ENCODE measurements at places on chromosomes 4 and X. TPM values are rescaled to one million over a fixed set of nuclear protein-coding genes. Genes with fewer than 3 reads are reported as not detected.

GRCh38 chr4:187484186-187484585 lies 511.4 kb upstream of the ZFP42 start:
- no peaks in the 10 kb centered on the region for H3K36me3 ChIP-seq
- no peaks in the 10 kb centered on the region for H3K27me3 ChIP-seq
- H3K27ac ChIP-seq, result no peak overlapping the region
- no peaks in the 10 kb centered on the region for H3K4me1 ChIP-seq
- DNase-seq, result no peak

CABS1 gene
- total RNA-seq, result not detected

DNA sequence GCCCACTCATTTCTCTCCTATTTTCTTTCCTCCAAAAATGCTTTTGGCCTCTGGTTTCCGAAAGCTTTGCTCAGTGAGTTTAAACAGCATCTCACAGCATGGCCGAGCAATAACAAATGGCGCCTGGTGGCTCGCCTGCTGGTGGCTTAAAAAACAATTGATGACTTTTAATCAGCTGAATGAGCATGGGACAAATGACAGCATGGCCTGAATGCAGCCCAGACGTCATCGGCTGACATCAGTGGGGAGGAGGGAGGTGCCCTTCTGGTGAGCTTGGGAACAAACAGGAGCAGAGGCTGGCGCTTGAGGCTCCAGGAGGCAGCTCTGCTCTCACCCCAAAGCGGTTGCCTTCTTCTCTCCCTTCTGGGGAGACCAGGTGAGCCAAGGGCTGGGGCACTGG lies 286.4 kb downstream of the BCOR start:
- H3K4me3 ChIP-seq, result no peak overlapping the region
- no peaks in the 10 kb centered on the region for H3K36me3 ChIP-seq
- peak; percentile 15 for DNase-seq
- no peak overlapping the region for H3K27ac ChIP-seq
- no peaks in the 10 kb centered on the region for H3K4me1 ChIP-seq
- no peaks in the 10 kb centered on the region for H3K27me3 ChIP-seq

- H3K36me3 ChIP-seq, result peaks cover 31% of the 10 kb centered on the region
- no peaks in the 10 kb centered on the region for H3K4me1 ChIP-seq
- no peak overlapping the region for H3K27ac ChIP-seq
- DNase-seq, result no peak
- no peaks in the 10 kb centered on the region for H3K27me3 ChIP-seq
- H3K4me3 ChIP-seq, result no peak overlapping the region
These were observed 57.6 kb downstream of the CHIC2 start for GRCh38 chr4:54006755-54007154.

SPRY1 gene
- total RNA-seq, result 104 TPM

GRCh38 chr4:185840201-185840600 lies 28.2 kb upstream of the SORBS2 start:
- peaks cover 9% of the 10 kb centered on the region for H3K4me1 ChIP-seq
- no peak for DNase-seq
- peak overlapping the region; percentile 31 for H3K27ac ChIP-seq
- no peaks in the 10 kb centered on the region for H3K27me3 ChIP-seq

- no peak overlapping the region for H3K4me3 ChIP-seq
- peaks cover 12% of the 10 kb centered on the region for H3K4me1 ChIP-seq
- no peaks in the 10 kb centered on the region for H3K27me3 ChIP-seq
- peaks cover 19% of the 10 kb centered on the region for H3K36me3 ChIP-seq
- DNase-seq, result no peak
These were observed 115.8 kb upstream of the BMPR1B start for GRCh38 chr4:94641702-94642560.

- DNase-seq, result no peak
- no peaks in the 10 kb centered on the region for H3K27me3 ChIP-seq
- peaks cover 9% of the 10 kb centered on the region for H3K4me1 ChIP-seq
- peak overlapping the region; percentile 48 for H3K27ac ChIP-seq
- no peaks in the 10 kb centered on the region for H3K36me3 ChIP-seq
These were observed 3.6 kb upstream of the EIF4E start for GRCh38 chr4:98932539-98932938.

All from psoas muscle (tissue), 8 donors.